ENCODE measurements at places on chromosomes 6 and 20.
A peak's percentile ranks its signal among the peaks of the same experiment; 100 is the strongest.

GRCh38 chr6:47203938-47204611 is 105.6 kb downstream of the TNFRSF21 start:
- no peak for DNase-seq

- DNase-seq, result peak; percentile 57
These were observed at the start of gene DLK2 for GRCh38 chr6:43455531-43456428. Gene DLK2 (minus strand): TSS chr6:43455548. CDS start chr6:43454825, 723 bp downstream.

DNA sequence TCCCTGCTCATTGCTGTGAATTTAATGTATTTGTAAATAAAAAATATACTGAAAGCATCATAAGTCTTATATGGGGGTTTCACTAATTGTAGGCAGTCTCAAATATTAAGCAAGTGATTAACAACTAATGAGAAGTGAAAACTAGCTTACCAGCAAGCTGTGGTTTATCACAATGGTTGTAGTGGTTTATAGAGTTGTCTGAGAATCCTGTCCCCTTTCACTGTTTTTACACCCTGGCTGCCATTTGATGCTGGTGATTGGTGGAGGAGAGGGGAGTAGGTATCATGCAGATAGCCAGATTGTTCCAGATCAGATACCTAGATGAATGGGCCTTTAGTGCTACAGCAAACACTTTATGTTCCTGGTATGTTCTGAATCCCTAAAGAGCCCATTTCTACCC is 6.0 kb downstream of the MKKS start:
- DNase-seq, result no peak

DNA sequence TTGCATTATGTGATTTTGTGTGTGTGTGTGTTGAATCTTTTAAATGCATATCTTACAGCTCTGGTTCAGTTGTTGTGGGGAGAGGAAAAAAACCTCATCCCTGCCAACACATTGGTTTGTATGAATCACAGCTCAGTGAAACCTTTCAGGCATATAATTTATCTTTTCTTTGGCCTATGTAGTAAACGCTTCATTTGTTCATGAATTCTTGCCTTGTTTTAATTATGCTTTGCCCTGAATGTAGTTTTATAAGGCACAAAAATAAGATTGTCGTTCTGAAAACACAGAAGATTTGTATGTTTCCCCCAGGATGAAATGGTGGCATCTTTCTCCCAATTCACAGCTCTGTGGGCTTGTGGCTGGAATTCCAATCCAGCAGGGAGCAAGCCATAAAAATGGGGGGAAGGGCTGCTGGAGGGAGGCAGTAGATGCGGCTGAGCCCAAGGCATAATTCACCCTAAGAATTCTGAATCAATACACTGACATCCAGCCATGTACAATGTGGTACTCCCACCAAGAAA is 45.1 kb downstream of the BCAS1 start:
- peak; percentile 11 for DNase-seq

- DNase-seq, result peak; percentile 57
These were observed 335.4 kb downstream of the COL12A1 start for GRCh38 chr6:74870403-74870802.

GRCh38 chr6:148441454-148441911 is 98.8 kb downstream of the SASH1 start:
- no peak for DNase-seq

- DNase-seq, result no peak
These were observed 8.8 kb downstream of the PDRG1 start for GRCh38 chr20:31943052-31943471.

GRCh38 chr20:24034820-24035219 is 46.2 kb upstream of the GGTLC1 start:
- no peak for DNase-seq

- DNase-seq, result no peak
These were observed 18.8 kb downstream of the MAP3K4 start for GRCh38 chr6:161010418-161010817.

GRCh38 chr6:53042112-53042511 is 23.1 kb upstream of the FBXO9 start:
- no peak for DNase-seq

- DNase-seq, result no peak
These were observed 9.6 kb downstream of the HRH3 start for GRCh38 chr20:62210496-62210855.
